Epithelial cell of proximal tubule (primary cell): ENCODE measurements at places on chromosomes 12 and 14. TPM values are rescaled to one million over a fixed set of nuclear protein-coding genes. Genes with fewer than 3 reads are reported as not detected.

Gene DCP1B
- total RNA-seq = 10.5 and 21.2 TPM in 2 replicates

GRCh38 chr12:52901715-52902541 is 2.9 kb downstream of the KRT8 start:
- no peak for DNase-seq

DNA sequence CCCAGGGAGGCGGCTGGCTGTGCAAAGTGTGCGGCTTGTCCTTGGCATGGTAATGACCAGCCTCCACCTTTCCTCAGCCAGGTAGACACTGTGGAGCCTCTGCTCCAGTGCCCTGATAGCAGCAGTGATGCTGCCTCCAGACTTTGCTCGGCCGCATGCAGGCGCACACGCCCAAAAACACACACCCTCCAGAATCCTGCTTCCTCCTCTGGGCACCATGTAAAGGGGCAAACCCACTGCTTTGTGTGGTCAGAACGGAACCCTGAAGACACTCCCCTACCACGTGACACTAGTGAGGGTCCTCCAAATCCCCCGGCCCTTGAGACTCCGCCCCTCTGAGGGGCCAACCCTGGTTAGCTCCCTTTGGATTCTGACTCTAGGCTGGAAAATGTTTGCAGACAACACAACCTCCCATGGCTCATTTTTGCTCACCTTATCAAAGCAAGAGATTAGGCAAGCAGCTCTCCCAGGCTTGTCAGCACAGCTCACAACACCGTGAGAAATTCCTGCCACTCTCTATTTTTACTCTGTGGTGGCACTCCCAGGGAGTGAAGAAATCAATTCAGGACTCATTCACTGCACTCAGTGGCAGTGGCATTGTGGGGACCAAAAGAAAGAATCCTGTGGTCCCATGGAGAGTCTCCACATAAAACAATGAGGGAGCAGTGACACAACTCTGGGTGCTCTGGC is 4.5 kb downstream of the KRT77 start:
- no peak for DNase-seq

Gene TCTN1
- total RNA-seq = 11.4 and 15.3 TPM in 2 replicates

Gene PAH
- not detected in 2 replicates for total RNA-seq

Gene SMCO2
- total RNA-seq = not detected in 2 replicates

DNA sequence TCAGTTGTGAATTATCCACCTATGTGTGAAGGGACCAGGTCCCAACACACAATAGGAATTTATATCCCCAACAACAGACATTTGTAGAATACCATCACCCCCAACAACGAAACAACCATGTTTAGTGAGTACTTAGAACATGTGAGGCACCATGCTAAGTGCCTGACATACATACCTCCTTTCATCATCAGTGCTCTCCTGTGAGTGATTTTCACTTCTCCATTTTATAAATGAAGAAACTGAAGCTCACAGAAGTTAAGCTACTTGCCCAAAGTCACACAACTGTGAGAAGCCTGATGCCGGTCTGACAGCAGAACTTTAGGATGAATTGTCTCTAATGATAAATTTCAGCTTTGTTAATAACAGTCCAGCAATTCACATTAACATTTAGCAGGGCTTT is 35.4 kb downstream of the SPTB start:
- DNase-seq = no peak

Gene GPR137C
- total RNA-seq = 1.1 and 1.7 TPM in 2 replicates

- DNase-seq = no peak
These were observed 37.7 kb downstream of the RASAL1 start for GRCh38 chr12:113097716-113098440.

Gene MYH6
- total RNA-seq = not detected in 2 replicates

- no peak for DNase-seq
These were observed 80.7 kb downstream of the CMAS start for GRCh38 chr12:22126758-22127157.

Gene WNT1
- not detected in 2 replicates for total RNA-seq

Gene GZMB
- total RNA-seq = not detected in 2 replicates

- no peak for DNase-seq
These were observed 21.8 kb upstream of the SPPL3 start for GRCh38 chr12:120925740-120926563.

GRCh38 chr12:79414252-79414651 is 276.5 kb downstream of the PAWR start:
- DNase-seq = no peak

Gene GLRX5
- 51.4 and 94.1 TPM in 2 replicates for total RNA-seq

DNA sequence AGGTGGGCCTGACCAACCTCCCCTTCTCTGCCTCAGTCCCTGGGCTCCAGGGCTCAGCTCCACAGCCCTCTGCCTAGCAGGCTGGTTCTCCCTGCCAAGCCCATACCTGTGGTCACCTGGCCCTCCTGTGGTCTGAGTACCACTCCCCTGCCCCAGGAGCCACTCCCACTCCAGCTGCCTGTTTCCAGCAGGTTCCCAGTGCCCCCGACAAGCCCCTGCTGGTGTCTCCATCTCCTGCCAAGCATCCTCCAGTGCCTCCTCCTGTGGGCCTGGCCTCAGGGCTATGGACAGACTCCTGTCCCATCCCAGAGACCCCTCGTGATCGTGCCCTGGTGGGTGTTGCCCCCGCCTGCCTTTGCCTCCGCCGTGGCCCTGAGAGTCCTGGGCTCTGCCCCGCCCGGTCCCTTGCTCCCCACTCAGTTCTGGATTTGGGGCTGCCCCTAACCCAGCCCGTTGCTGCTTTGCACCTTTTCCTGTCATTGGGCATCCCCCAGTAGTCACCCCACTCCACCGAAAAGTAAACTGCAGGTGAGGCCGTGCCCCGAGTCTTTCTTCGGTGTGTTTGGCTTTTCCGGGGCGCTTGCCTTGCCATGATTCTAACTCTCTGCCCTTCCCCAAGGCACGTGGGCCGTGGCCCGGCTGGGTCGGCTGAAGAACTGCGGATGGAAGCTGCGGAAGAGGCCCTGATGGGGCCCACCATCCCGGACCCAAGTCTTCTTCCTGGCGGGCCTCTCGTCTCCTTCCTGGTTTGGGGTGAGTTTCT is 9.8 kb downstream of the MEG3 start:
- no peak for DNase-seq

DNA sequence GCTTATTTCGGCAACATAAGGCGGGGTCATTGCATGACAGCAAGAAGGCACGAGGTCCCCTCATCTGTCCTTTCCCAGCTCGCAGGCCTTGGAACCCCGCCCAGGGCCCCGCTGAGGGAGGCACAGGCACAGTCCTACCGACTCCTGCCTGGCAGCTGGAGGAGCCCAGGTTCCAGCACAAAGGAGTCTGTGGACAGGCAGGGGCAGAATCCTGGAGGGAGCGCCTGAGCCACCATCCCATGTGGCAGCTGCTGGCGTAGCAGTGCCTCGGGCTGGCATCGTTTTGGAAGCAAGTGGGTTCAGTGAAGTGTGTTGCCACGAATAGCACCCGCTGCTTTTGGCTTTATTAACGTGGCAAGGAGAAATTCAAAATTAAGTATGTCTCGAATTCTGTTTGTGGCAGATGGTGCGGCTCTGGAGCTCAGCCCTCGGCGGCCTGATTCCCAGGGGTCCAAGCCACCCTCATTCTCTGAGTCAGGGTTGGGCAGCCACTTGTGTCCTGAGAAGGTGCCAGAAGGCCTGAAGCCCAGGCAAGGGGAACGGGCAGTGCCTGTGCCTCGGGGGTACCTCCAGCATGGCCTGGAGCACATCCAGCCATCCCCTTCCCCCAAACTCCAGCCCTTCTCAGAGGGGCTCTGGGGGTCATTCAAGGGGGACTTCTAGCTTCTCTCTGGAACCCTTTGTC is 35.9 kb downstream of the SLC8B1 start:
- DNase-seq = no peak

DNA sequence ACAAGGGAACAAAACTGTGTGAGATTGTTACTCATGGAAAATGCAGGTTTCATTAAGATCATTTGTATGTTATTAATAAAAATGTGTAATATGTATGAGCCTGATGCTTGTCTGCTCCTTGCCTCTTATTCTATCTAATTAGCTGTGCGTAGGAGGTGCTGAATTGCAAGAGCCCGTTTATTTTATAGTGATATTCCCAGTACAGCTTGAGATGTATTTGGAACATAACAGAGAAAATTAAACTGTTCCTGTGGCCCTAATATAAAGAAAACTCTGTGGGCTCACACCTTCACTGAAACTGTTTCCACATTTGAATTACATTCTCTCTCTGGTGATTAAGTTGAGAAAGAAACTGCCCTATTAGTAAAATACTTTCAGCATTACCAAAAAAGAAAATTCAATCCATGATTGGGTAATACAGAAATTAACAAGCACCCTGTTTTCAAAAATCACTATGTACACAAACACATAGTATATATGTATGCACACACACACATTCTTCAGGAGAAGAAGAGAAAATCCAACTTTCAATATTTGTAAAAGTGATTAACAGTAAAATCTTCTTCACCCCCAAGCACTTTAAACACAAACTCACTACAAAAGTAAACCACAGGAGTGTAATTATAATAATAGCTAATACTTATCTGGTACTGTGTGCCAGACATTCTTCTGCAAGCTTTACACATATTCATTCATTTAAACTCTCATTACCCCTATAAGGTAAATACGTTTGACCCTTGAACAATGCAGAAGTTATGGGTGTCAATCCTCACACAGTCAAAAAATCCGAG is 233.2 kb downstream of the PHLDA1 start:
- DNase-seq = no peak

- no peak for DNase-seq
These were observed 742.6 kb downstream of the TMEM121 start for GRCh38 chr14:106269029-106269428.

DNA sequence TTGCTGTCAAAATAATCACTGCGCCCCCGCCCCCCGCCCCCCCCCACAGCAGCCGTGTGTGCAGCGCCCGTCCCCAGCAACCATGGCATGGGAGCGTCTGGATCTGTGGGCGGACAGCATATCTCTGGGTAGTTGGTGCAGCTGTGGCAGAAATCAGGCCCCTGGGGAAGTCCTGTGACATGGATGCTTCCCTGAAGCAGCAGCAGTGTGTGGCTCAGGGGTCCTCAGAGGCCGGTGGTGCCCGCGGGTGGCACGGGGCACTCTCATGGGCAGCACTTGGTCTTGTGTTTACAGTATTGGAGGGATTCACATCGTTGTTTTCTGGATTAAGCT is 19.2 kb downstream of the XRCC3 start:
- DNase-seq = no peak

- DNase-seq = no peak
These were observed 66.0 kb upstream of the CPSF6 start for GRCh38 chr12:69173368-69173767.

Gene MYF6
- 0.14 TPM in 1 of 2 replicates, not detected in the other for total RNA-seq

DNA sequence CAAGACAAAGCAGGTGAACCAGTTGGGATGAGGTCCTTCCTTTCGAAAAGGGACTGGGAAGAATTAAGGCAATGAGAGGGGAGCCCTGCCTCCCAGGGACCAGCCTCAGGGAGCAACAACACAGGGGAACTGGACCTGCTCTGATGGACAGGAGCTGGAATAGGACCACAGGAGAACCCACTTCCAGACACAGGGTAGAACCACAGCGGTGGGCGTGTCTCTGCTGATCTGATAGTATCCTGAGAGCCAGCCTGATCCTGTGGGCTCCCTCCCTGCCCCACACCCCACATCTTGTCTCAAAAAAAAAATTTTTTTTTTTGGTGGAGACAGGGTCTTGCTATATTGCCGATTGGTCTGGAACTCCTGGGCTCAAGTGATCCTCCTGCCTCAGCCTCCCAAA is 13.6 kb upstream of the PLEK2 start:
- no peak for DNase-seq

GRCh38 chr12:64760808-64761573 is 1.8 kb upstream of the GNS start:
- no peak for DNase-seq

Gene ADCY6
- total RNA-seq = 13.5 and 21.6 TPM in 2 replicates

Gene KLRG1
- total RNA-seq = 0.65 and 1.2 TPM in 2 replicates

- DNase-seq = no peak
These were observed 67.9 kb upstream of the PDE3A start for GRCh38 chr12:20300457-20300856.

GRCh38 chr14:71698027-71698426 is 234.2 kb upstream of the RGS6 start:
- no peak for DNase-seq

GRCh38 chr14:82159624-82160023 is 626.0 kb upstream of the SEL1L start:
- DNase-seq = no peak

Gene EPYC
- total RNA-seq = not detected in 2 replicates

- DNase-seq = no peak
These were observed 56.6 kb downstream of the SLC2A13 start for GRCh38 chr12:40049268-40049667.

- no peak for DNase-seq
These were observed 31.6 kb downstream of the SPTLC2 start for GRCh38 chr14:77584809-77585208.

DNA sequence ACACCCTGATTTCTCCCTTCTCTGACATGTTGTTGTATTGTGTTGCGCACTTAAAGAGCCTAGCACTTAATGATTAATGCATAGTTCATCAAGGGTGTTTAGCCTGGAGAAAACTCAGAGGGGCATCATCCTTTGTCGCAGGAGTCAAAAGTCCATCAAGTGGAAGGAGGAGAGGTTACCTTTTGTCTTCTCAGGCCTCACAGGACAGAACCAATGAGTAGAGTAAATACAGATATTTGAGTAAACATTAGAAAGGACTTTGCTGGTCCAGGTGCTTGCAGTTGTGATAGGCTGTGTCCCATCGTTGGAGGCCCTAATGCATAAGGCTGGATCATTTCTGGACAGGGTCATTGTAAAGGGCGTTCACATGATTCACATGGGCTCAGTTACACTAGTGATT is 430.9 kb downstream of the PCNX1 start:
- DNase-seq = no peak

Gene KRT78
- not detected in 2 replicates for total RNA-seq

DNA sequence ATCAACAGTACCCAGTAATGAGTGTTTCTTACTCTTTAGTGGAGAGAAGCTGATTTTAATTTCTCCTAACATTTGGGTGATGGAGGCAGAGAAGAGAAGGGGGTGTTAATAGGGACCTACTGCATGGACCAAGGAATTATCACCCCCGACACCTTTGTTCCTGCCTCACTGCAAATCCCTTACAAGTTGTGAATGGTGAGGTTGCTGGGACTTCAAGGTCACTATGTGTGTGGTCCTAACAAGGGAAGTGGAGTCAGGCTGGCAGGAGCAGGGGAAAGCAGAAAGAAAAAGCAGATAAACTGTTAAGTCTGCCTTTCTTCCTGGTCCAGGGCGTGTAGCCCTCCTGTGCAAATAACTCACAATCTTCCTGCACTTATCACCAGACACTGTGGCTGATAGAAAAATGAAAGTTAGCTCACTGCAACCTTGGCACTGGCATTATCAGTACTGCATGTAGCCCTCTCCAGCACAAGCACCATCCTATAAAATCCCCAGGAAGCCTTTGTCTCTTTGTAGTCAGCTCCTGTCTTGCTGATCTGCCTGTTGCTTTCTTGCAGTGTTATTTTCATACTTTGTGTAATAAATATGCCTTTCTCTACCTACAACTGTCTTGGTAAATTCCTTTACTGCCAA is 112.3 kb upstream of the DNM1L start:
- DNase-seq = no peak

Gene ANKS1B
- 0.46 TPM in 1 of 2 replicates, not detected in the other for total RNA-seq

GRCh38 chr12:54859502-54859901 is 5.2 kb downstream of the MUCL1 start:
- DNase-seq = no peak

DNA sequence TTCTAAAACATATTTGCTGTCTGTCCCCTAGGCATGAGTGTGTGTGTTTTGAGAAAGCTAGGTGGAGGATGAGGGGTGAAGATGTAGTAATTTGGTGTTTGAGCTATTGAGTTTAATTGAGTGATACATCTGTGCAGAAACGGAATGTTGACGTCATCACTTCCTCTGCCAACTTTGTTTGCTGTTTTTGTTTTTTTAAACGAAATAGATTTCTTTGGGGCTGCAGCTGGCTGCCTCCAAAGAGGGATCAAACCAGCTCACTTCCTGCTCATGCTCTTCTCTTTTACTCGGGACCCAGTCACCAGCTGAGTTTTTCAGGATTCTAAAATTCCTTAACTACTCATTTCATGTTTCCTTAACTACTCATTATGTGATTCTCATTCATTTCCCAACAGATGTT is 19.5 kb upstream of the CRACR2A start:
- DNase-seq = no peak
